ENCODE measurements at places on chromosomes 5 and 9.

GRCh38 chr9:130053504-130054324, at the start of gene GPR107:
TSS of gene GPR107 (plus strand) at chr9:130053906. CDS start at chr9:130053933, 27 bp downstream.
- peak; percentile 74 for DNase-seq

GRCh38 chr5:115190388-115190787, 20.7 kb upstream of the TRIM36 start:
- no peak for DNase-seq

GRCh38 chr5:40475561-40475960, 204.2 kb upstream of the PTGER4 start:
- DNase-seq = no peak

- no peak for DNase-seq
Observed at GRCh38 chr9:105972466-105973204, 278.3 kb downstream of the TMEM38B start.

- no peak for DNase-seq
Observed at GRCh38 chr5:76099286-76099702, 16.1 kb downstream of the SV2C start.

DNA sequence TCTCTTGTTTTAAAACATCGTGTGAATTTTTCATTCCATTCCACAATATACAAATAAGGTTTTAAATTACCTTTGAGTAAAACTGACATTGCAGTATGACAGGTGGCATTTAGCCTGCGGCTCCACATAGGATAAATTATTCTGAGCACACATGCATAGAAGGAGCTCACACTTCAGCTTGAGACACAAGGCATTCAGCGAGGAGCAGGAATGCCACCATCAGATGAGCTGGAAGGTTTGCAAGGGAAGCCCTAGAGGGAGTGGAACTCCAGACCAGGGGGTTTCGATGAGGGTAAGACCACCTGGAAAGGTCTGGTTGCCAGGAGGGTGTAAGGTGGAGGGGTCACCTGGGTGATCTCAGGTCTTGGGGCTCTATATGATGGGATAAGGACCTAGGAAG, 259.0 kb upstream of the ADRA1B start:
- no peak for DNase-seq

- no peak for DNase-seq
Observed at GRCh38 chr9:27188426-27188825, 79.4 kb downstream of the TEK start.

DNA sequence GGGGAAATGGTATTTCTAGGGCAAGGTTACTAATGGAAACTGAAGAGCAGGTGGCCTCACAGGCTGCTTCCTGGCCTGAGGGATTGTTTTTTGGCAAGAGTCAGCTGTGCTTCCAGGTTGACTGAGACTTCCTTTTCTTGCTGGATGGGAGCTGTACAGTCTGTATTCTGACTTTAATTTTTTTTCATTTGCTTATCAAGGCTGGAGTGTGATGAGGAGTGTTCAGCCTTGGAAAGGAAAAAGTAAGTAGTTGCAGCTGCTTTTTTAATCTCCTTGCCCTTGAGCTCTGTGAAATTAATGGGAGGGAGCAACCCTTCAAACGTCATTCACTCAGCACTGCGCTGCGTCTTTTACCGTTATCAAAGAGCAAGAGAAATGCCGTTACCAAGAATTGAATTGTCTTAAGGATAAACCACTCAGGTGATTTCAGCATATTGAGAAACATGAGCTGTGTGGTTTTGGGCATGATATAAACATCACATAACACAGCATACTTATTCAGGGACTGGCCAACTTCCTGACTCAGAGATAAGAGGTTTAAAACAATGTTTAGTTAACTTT, 47.6 kb downstream of the AQP7 start:
- no peak for DNase-seq

DNA sequence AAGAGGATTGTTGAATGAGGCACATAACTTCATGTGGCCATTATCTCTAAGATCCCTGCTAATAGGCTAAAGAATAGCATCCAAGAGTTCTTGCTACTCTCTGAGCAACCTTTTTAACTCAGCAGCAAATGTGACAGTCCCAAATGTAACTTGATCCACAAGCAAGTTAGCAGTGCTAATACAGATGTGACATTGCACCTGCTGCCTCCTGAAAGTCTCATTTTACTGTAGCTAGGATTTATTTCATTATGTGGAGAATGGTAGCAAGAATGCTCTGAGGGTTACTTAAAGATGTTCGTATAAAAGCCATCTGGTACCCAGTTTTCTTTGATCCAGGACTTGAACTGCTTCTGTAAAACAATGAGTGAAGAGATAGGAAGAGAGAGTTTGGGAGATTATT, 45.8 kb downstream of the CDH10 start:
- no peak for DNase-seq

DNA sequence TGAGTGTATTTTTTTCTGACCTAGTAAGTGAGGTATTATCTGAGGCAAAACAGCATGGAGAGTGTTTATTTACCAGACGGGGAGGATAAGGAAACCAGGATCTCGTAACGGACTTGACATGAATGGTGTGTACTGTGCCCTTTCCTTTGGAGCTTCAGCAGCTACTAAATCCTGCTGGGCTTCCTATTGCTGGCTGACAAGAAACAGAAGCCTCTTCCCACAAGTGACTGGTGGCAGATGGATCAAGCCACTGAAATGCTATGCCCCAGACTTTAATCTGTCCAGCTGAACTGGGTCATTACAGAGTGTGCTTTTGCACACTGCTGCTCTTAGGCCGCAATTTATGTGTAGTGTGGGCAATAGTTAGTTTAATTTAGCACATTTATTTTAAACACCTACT, 162.7 kb upstream of the MRPS30 start:
- DNase-seq = no peak

DNA sequence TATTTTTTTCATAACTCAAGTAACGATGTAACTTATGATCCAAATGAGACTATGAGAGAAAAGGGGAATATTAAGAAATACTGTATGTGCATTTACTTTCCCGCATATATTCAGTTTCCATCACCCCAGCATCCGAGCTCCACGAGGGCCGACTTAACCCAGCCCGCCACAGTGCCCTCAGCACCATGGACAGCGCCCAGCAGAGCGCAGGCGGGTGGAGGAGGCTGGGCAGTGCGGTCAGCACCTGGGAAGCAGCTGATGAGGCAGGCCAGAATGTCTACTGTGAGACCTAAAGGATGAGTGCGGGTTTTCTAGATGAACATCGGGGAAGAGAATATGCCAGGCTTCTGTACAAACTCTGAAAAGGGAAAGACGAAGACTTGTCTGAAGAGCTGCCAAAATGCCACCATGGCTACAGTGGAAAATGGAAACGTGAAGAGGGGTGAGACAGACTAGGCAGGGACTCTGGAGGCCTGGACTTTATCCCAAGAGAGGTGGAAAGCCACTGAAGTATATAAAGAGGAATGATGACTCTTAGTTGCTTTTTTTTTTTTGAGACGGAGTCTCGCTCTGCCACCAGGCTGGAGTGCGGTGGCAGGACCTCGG, 34.5 kb upstream of the MED27 start:
- peak; percentile 62 for DNase-seq

DNA sequence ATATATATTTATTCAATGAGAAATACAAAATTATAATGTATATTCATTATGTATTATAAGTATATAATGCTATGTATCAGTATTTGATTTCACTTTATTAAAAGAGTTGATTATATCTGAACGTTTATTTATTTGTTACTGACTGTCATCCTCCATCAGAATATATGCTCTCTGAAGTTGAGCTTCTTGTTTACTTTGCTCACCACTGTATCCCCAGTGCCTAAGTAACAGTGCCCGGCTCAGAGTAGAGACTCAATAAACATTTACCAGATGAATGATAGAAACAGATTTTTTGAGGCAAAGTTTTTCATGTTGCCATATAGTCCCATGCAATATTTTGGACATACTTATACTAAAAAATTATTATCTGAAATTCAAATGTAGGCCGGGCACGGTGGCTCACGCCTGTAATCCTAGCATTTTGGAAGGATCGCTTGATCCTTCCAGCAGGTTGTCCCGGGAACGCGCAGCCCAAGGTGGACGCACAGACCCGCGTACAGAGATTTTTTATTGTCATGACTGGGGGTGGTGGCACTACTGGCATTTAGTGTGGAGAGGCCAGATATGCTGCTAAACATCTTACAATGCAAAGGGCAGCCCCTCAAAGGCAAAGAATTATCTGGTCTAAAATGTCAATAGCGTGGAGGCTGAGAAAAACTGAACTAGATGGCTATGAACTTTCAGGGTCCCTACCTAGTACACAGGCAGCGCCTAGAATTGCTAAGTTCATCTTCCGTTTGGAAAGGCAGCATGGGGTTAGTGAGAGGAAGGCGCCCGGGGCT, 761 bp upstream of the DNAJC25 start:
- no peak for DNase-seq

DNA sequence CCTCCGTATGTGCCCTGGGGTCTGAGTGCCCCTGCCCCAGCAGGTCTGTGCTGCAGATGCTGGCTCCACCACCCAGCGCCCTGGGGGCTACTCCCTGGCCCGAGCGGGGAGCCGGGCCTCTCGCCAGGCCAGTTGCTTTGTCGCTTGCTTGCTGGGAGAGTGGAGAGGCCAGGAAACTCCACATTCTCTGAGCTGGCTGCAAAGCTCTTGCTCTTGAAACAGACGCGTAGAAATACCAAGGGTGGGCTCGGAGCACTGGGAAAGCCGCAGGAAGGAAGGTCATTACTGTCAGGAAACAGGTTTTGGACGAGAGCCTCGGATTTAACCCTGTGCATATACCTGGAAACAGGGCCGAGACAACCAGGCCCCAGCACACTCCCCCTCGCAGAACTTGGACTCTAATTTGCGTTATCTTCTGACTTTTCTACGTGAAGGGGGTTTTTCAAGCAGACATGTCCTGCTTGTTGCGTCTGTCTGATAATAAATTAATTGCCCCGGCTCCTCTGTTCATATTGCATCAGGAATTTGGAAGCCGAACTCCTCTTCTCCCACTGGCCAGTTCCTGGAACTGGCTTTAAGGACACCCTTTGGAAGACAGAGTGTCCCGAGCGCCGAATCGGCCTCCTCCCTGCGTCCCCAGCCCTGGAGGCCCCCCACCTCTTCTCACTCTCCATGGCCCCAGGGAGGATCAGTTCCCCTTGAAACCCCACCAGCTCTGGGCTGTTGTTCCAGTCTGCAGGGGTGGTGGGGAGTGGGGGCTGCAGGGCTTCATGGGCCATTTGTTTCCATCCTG, 11.2 kb downstream of the ADAMTSL2 start:
- no peak for DNase-seq

- no peak for DNase-seq
Observed at GRCh38 chr9:74803376-74804017, 84.2 kb downstream of the TRPM6 start.

GRCh38 chr5:172669386-172670004, 28.4 kb downstream of the NEURL1B start:
- no peak for DNase-seq

DNA sequence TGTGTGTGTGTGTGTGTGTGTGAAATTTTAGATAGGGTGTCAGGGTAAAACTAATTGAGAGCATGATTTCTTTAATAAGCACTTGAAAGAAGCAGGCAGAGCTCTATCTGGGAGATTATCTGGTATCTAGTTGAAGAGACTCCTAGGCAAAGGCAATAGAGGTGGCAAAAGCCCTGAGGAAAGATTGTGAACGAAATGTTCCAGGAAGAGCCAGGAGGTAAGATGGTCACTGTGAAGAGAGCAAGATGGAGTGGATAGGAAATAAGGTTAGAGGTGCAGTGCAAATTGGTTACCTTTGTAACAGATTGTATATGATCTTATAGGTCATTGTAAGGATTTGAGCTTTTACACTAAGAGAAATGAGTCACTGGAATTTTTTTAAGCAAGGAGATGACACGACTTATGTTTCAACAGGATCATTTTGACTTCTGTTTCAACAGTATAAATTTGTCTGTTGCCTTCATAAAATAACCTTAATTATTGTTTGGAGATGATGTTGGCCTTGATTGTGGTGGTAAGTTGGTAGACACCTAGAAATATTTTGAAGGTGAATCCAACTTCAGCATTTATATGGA, 239.6 kb downstream of the PARP8 start:
- DNase-seq = no peak

DNA sequence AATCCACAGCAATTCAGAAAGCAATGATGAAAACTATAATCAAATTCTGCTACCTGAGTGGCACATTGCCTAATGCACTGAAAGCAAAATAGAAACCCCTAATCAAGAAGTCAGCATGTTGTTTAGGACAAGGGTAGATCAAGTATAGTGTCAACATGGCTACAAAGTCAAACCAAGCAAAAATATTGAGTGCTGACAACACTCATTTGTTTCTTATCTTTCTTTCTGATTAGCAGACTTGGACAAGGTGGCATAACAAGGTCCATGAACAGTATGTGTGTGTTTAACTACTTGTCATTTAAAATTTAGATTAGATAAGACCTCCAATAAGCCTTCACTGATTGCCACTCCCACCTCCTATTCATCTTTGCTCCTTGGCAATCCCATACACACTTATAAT, 332.4 kb downstream of the KIAA0825 start:
- DNase-seq = no peak

GRCh38 chr9:137590123-137590468, 216 bp downstream of the ZMYND19 start:
- DNase-seq = no peak

Data from fibroblast of skin of back (primary cell).